Activated CD4-positive, alpha-beta T cell treated with anti-CD3 and anti-CD28 coated beads for 36 hours (primary cell): ENCODE measurements at places on chromosomes 2 and 18. TPM values are rescaled to one million over a fixed set of nuclear protein-coding genes. Genes with fewer than 3 reads are reported as not detected.

The TMEM178A gene
- 0.21 TPM for total RNA-seq

The RAMP1 gene
- total RNA-seq, result 0.30 TPM

The CPLX4 gene
- not detected for total RNA-seq

The ASTL gene
- 2.5 TPM for total RNA-seq

The ASB18 gene
- not detected for total RNA-seq

The OTOF gene
- 2.3 TPM for total RNA-seq

GRCh38 chr18:245282-245847, 22.5 kb downstream of the THOC1 start:
- H3K36me3 ChIP-seq, result peaks cover 42% of the 10 kb centered on the region
- no peaks in the 10 kb centered on the region for H3K27me3 ChIP-seq
- H3K4me1 ChIP-seq, result no peaks in the 10 kb centered on the region
- no peak overlapping the region for H3K27ac ChIP-seq

- H3K4me3 ChIP-seq, result no peak overlapping the region
- no peak overlapping the region for H3K27ac ChIP-seq
- H3K27me3 ChIP-seq, result peaks cover 2% of the 10 kb centered on the region
- no peaks in the 10 kb centered on the region for H3K4me1 ChIP-seq
Observed at GRCh38 chr2:65876114-65876513, 443.7 kb upstream of the SPRED2 start.

GRCh38 chr2:120367649-120368048, 21.7 kb downstream of the INHBB start:
- no peaks in the 10 kb centered on the region for H3K27me3 ChIP-seq
- no peaks in the 10 kb centered on the region for H3K36me3 ChIP-seq
- no peak overlapping the region for H3K4me3 ChIP-seq
- no peaks in the 10 kb centered on the region for H3K4me1 ChIP-seq
- no peak for DNase-seq

- peaks cover 34% of the 10 kb centered on the region for H3K36me3 ChIP-seq
- H3K4me3 ChIP-seq, result peak overlapping the region; percentile 63
- peaks cover 50% of the 10 kb centered on the region for H3K4me1 ChIP-seq
Observed at GRCh38 chr2:74502147-74502719, 2.8 kb upstream of the LBX2 start.

GRCh38 chr2:10402653-10403215, 45.4 kb downstream of the ODC1 start:
- H3K27me3 ChIP-seq, result no peaks in the 10 kb centered on the region
- no peak overlapping the region for H3K4me3 ChIP-seq
- H3K4me1 ChIP-seq, result peaks cover 67% of the 10 kb centered on the region
- DNase-seq, result no peak

- H3K4me3 ChIP-seq, result no peak overlapping the region
- H3K36me3 ChIP-seq, result peaks cover 6% of the 10 kb centered on the region
- peak; percentile 12 for DNase-seq
- H3K27me3 ChIP-seq, result no peaks in the 10 kb centered on the region
Observed at GRCh38 chr2:113977660-113978523, 88.0 kb downstream of the ACTR3 start.

GRCh38 chr2:118237451-118237850, 149.2 kb downstream of the INSIG2 start:
- no peak overlapping the region for H3K4me3 ChIP-seq
- no peak overlapping the region for H3K27ac ChIP-seq
- DNase-seq, result no peak
- H3K4me1 ChIP-seq, result no peaks in the 10 kb centered on the region
